ENCODE measurements at places on chromosomes 3 and 15. TPM values are rescaled to one million over a fixed set of nuclear protein-coding genes. Genes with fewer than 3 reads are reported as not detected.

The ARHGEF26 gene
- not detected for total RNA-seq

The SAXO2 gene
- total RNA-seq: 6.8 TPM

The GXYLT2 gene
- total RNA-seq: not detected

The ILDR1 gene
- 0.52 TPM for total RNA-seq

The NR2F2 gene
- total RNA-seq: not detected

The HTR3E gene
- not detected for total RNA-seq

The GOLGA6L9 gene
- 4.0 TPM for total RNA-seq

The PFN2 gene
- total RNA-seq: 90.2 TPM

The SLC22A14 gene
- not detected for total RNA-seq

The ZNF660 gene
- 11.1 TPM for total RNA-seq

The CHRNA5 gene
- total RNA-seq: not detected

The TMEM41A gene
- 34.1 TPM for total RNA-seq

The JMJD7 gene
- 9.2 TPM for total RNA-seq

The CYP1A2 gene
- total RNA-seq: not detected

The MB21D2 gene
- total RNA-seq: not detected

The FES gene
- 88.0 TPM for total RNA-seq

Data from Karpas-422 (cell line).